ENCODE measurements at places on chromosomes 2 and 18. TPM values are rescaled to one million over a fixed set of nuclear protein-coding genes. Genes with fewer than 3 reads are reported as not detected.

DNA sequence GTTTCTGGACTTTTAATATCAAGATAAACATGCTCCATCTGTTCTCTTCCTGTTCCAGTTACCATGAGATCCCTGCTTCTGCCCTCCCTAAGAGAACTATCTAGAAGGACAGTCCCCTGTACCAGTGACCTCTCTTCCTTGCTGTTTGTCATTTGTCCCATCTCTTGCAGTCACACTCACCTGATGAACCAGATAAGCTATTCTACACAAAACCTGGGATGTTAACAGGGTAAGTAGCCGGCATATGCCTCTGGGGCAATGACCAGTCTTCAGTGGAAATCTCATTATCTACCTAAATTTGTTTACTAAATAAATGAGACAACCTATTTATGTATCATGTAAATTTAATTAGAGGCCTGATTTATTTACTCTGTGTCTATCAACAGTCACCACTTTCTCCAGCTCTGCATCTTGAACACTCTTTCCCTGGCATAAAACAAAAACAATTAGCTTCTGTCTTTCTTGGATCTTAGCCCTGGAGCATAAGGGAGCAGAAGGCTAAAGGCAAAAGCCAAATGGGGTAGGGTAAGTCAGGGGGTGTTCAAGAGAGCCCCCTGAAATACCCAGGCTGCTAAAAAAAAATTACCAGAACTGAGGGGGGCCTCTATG lies 337.7 kb downstream of the ALK start:
- no peak for ATAC-seq

DNA sequence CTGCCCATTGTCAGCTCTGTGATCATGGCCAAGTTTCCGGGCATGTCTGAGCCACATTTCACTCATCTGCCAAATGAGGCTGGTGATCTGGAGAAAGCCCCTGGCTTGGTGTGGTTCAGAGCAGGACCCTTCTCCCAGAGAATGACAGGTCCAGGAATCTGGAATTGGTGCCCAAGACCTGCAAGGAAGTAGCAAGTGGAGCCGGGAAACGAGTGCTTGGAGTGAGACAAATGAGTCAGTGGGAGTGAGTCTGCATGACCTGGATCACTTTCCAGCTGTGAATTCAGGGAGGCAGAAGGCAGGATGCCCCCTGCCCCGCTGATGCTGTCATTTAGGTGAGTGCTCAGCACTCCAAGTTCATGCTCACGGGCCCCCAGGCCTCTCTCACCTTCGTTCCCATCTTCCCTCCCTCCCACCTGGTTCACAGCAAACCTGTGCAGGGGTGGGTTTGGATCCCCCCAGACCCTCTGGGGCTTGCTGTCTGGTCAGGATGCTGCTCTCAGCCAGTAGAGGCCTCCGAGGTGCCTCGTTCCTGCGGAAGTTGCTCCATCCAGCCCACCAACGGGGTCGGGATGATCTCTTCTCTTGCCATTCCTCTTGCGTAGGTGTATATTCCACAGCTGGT lies 104.4 kb downstream of the INHBB start:
- ATAC-seq = no peak

- no peak for ATAC-seq
Measured at GRCh38 chr2:231369580-231370428, 25.7 kb upstream of the B3GNT7 start.

CCDC74B gene
- total RNA-seq = 5.1 TPM

- no peak for ATAC-seq
Measured at GRCh38 chr2:56666777-56667176, 483.0 kb downstream of the CCDC85A start.

DNA sequence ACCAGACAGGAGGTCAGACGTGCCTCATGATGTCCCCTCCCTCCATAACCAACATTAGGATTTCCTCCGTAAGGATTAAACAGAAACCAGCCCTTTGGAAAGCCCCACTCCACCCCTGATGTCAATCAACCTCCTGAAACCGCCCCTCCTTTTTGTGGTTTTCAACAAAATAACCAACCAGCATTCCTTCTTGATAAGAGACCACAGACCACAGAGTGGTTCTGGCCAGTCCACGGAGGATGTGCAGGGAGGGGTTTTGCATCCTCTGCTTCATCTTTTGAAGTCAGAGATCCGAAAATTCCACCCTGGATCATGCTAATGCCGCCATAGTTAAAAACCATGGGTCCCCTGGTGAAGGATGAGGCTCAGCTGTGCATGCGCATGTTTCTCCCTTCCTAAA lies 180.0 kb upstream of the CCDC150 start:
- ATAC-seq = no peak

- no peak for ATAC-seq
Measured at GRCh38 chr18:57981308-57982028, 62.6 kb upstream of the NEDD4L start.

- no peak for ATAC-seq
Measured at GRCh38 chr2:96233436-96233835, 24.8 kb upstream of the STARD7 start.

DNA sequence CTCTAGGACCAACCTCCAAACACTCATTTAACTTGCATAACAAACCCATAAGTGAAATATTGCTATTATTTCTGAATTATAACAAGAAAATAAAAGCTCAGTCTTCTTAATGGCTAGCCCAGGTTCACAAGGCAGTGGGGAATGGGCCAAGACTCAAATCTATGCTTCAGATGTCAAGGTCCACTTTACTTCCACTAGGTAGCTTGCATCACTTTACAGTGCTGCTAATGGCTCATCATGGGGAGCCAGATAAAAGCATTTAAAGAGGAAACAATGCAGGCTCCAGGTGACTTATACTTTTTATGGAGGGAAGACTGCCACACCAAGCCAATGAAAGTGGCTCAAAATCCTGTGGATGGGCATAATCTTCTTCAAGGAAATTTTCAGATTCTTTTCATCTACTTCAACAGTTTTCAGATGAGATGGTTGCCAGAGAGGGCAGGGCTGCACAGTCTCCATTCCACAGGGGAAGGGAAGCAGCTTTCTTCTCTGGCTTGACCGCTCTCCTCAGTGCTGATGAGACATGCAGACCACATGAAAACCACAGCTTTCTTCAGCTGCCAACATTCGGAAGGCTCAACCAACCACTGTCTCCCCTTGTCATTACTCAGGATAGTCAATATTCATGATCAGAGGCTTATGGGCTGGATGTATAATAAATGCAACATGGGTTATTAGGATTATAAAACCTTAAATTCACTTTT lies 361.9 kb upstream of the MEX3C start:
- ATAC-seq = no peak

SLC23A3 gene
- total RNA-seq = 0.23 TPM
